ENCODE measurements at places on chromosomes 7 and 10. TPM values are rescaled to one million over a fixed set of nuclear protein-coding genes. Genes with fewer than 3 reads are reported as not detected.

- no peak for DNase-seq
Observed at GRCh38 chr7:157514306-157514705, 177.5 kb downstream of the DNAJB6 start.

DNA sequence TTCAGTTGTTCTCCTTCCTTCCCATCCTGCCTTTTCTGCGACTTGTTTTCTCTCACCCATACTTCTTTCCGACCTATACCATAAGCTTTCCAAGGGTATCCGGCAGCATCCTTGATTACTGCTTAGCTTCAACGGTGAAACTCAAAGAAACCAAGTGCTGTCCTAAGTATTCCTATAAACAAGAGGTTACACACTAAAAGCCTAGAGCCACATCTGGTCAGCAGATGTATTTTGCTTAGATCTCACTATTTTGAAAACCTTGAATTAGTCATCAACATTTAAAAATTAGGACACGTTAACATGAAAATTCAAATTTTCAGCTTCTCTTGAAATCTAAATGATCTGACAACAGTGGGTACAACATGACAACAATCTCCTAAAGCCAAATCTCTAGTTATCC lies 20.0 kb downstream of the ARHGAP21 start:
- no peak for DNase-seq

GRCh38 chr10:34061841-34062240 lies 727.4 kb upstream of the NRP1 start:
- no peak for DNase-seq

The GPRIN2 gene
- 0.23 TPM for total RNA-seq

The MAT1A gene
- not detected for total RNA-seq

- no peak for DNase-seq
Observed at GRCh38 chr7:47685712-47686376, 103.9 kb upstream of the TNS3 start.

- DNase-seq, result no peak
Observed at GRCh38 chr7:33326485-33326848, 197.1 kb downstream of the BBS9 start.

All from Daoy (cell line).